Kidney tubule cell (primary cell): ENCODE measurements at places on chromosomes 2 and 18.

DNA sequence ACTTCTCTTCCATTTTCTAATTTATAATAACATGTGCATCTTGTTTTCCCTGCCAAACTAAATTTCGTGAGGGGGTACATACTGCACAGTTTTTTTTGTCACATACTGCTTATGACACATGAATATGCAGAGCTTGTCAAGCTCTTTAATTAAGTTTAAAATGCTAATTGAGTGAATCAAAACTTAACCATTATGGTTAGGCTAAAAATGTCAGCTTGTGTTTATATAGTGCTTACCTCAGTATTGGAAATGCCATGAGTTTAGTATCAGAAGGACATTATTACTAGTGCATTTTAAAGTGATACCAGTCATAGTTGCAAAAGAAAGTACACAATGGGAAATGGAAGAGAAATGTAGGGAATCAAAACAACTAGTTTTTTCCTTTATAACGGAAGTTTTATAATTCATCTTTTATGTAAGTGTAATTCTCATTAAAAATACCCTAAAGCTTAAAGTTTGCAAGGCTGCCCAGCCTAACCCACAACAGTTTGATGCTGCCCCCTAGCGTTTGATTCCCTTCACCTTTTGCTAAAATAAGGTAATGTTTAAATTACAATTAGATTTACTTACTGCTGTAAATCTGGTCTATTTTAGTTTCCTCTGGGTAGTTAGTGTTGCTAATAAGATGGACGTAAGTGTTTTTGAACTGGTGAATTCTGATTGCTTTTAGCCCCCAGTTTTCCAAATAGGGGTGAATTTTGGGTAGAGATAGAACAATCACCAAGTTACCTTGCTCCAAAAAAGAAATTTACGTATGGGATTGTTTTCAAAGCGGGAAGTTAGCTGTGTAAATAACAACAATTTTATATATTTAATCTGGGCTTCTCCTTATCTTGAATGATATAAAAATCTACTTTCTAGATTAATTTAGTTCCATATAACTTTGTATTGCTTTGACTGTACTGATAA lies 3.2 kb downstream of the SLC39A10 start:
- DNase-seq, result peak; percentile 72

DNA sequence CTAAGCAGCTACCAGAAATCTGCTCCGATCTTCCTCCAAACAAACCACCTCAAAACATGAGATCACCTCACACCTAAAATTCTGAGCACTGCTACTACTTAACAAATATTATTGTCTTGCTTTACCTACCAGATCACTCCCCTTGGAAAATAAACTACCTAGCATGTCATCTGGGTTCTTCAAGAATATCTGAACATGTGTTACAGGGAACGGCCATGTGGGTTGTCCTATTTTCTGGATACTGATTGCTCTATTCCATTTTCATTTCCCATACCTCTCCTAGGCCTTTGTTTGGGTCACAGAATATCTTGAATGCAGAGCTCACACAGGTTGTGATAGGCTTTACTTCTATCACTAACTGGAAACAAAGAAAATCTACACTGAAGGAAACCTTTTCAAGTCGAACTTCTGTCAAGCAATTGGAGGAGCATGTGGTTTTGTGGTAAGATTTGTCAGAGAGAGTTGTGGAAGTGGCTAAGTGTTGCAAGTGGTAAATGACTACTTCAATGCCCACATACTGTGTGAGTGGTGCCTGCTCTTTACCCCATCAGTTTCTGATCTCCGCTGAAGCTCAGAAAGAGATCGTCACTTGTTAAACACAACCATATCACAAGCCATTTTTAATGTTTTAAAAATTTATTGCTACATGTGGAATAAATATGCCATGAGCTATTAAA lies 739.1 kb upstream of the ZEB2 start:
- peak; percentile 19 for DNase-seq

GRCh38 chr18:12253663-12254135 lies 462 bp upstream of the CIDEA start:
- peak; percentile 18 for DNase-seq

- DNase-seq, result peak; percentile 77
Measured at GRCh38 chr2:121346407-121346806, 61.4 kb upstream of the TFCP2L1 start.

GRCh38 chr2:218990612-218991011 lies 2.6 kb downstream of the CRYBA2 start:
- DNase-seq, result no peak

GRCh38 chr2:190789074-190790004 lies 91.3 kb upstream of the GLS start:
- DNase-seq, result peak; percentile 91
